ENCODE measurements at places on chromosomes 2 and 18. TPM values are rescaled to one million over a fixed set of nuclear protein-coding genes. Genes with fewer than 3 reads are reported as not detected.

STRADB gene
- 66.6 TPM for total RNA-seq

CD8A gene
- 2.0 TPM for total RNA-seq

IL1RL1 gene
- 0.25 TPM for total RNA-seq

DAW1 gene
- 1.5 TPM for total RNA-seq

MAP3K19 gene
- total RNA-seq: 1.7 TPM

SMCHD1 gene
- 152 TPM for total RNA-seq

SATB2 gene
- total RNA-seq: 310 TPM

NT5C1B gene
- not detected for total RNA-seq

NABP1 gene
- total RNA-seq: 2.7 TPM

GDF7 gene
- total RNA-seq: under 0.01 TPM

CTNNA2 gene
- total RNA-seq: 122 TPM

CNGA3 gene
- total RNA-seq: 2.5 TPM

PLGLB2 gene
- total RNA-seq: 2.2 TPM

NEU2 gene
- not detected for total RNA-seq

FBXO36 gene
- total RNA-seq: 3.9 TPM

SCG2 gene
- total RNA-seq: 81.9 TPM

WIPF1 gene
- 3.4 TPM for total RNA-seq

ARHGAP25 gene
- total RNA-seq: 2.0 TPM

CRYBA2 gene
- not detected for total RNA-seq

GAL3ST2 gene
- total RNA-seq: 0.74 TPM

KCNIP3 gene
- 3.0 TPM for total RNA-seq

SPEG gene
- 12.3 TPM for total RNA-seq

RTP5 gene
- 5.2 TPM for total RNA-seq

PFN4 gene
- total RNA-seq: 0.98 TPM

COPS7B gene
- total RNA-seq: 19.7 TPM

MEP1B gene
- under 0.01 TPM for total RNA-seq

VWA3B gene
- total RNA-seq: 0.98 TPM

DOK1 gene
- total RNA-seq: 3.4 TPM

TNFRSF11A gene
- total RNA-seq: under 0.01 TPM

CNDP1 gene
- total RNA-seq: 0.49 TPM

ARL4C gene
- 43.3 TPM for total RNA-seq

DNAH6 gene
- 3.4 TPM for total RNA-seq

MALL gene
- total RNA-seq: 1.5 TPM

AGXT gene
- not detected for total RNA-seq

TTN gene
- 1.2 TPM for total RNA-seq

RESP18 gene
- total RNA-seq: 1.2 TPM

VIT gene
- total RNA-seq: not detected

THADA gene
- 28.8 TPM for total RNA-seq

AFF3 gene
- total RNA-seq: 81.4 TPM

MROH2A gene
- not detected for total RNA-seq

CROCC2 gene
- total RNA-seq: not detected

FIGN gene
- 3.7 TPM for total RNA-seq

POTEF gene
- not detected for total RNA-seq

SLC4A5 gene
- 2.7 TPM for total RNA-seq

PAIP2B gene
- total RNA-seq: 13.3 TPM

TMEM37 gene
- total RNA-seq: not detected

AQP12B gene
- total RNA-seq: not detected

MALT1 gene
- total RNA-seq: 21.6 TPM

FASTKD1 gene
- 64.2 TPM for total RNA-seq

ANAPC1 gene
- 66.9 TPM for total RNA-seq
